ENCODE measurements at places on chromosomes 1 and 21. TPM values are rescaled to one million over a fixed set of nuclear protein-coding genes. Genes with fewer than 3 reads are reported as not detected.

PCBP3 gene
- total RNA-seq, result 1.3 TPM

SLAMF1 gene
- total RNA-seq, result not detected

MX1 gene
- total RNA-seq, result 16.0 TPM

GJC2 gene
- total RNA-seq, result 3.9 TPM

S100A8 gene
- total RNA-seq, result not detected

HUNK gene
- total RNA-seq, result 1.3 TPM

CTSS gene
- 4.7 TPM for total RNA-seq

PALMD gene
- total RNA-seq, result 6.8 TPM

UBE4B gene
- total RNA-seq, result 42.8 TPM

HSD11B1 gene
- 21.6 TPM for total RNA-seq

WDTC1 gene
- total RNA-seq, result 20.0 TPM

CFHR4 gene
- total RNA-seq, result not detected

ASTN1 gene
- total RNA-seq, result not detected

PYHIN1 gene
- total RNA-seq, result not detected

ADGRB2 gene
- 14.2 TPM for total RNA-seq

NPHS2 gene
- not detected for total RNA-seq

FCRL1 gene
- total RNA-seq, result not detected

TRPM2 gene
- under 0.01 TPM for total RNA-seq

ADAMTSL4 gene
- 2.9 TPM for total RNA-seq

PIK3R3 gene
- total RNA-seq, result 14.2 TPM

F3 gene
- 506 TPM for total RNA-seq

SPOCD1 gene
- total RNA-seq, result 62.2 TPM

SEC22B gene
- 47.4 TPM for total RNA-seq

SYCP1 gene
- total RNA-seq, result not detected

RABIF gene
- total RNA-seq, result 6.9 TPM

FAM177B gene
- not detected for total RNA-seq

AMY2B gene
- total RNA-seq, result 3.5 TPM

IL20 gene
- total RNA-seq, result 0.86 TPM

FCRL4 gene
- total RNA-seq, result not detected

NIPAL3 gene
- 38.3 TPM for total RNA-seq

S100A14 gene
- not detected for total RNA-seq

MPC2 gene
- 30.3 TPM for total RNA-seq

PTGFR gene
- 7.7 TPM for total RNA-seq

FCRL5 gene
- not detected for total RNA-seq

MRPL9 gene
- 91.5 TPM for total RNA-seq

PTCH2 gene
- 0.32 TPM for total RNA-seq

RUNX3 gene
- total RNA-seq, result not detected

COL8A2 gene
- total RNA-seq, result 4.7 TPM

MAN1C1 gene
- 5.2 TPM for total RNA-seq

NR5A2 gene
- total RNA-seq, result not detected

PADI2 gene
- total RNA-seq, result 0.43 TPM

SH2D2A gene
- total RNA-seq, result not detected

ZNF683 gene
- total RNA-seq, result not detected

CTSE gene
- total RNA-seq, result not detected

RGS16 gene
- total RNA-seq, result 1.3 TPM

TUFT1 gene
- total RNA-seq, result 16.8 TPM

PHACTR4 gene
- total RNA-seq, result 11.6 TPM

SASS6 gene
- 5.2 TPM for total RNA-seq
